Stimulated activated CD8-positive, alpha-beta memory T cell treated with anti-CD3 and anti-CD28 coated beads, Interleukin-15, amount 100 ng/mL, for 4 hours (primary cell): ENCODE measurements at places on chromosomes 12 and 14.

GRCh38 chr14:101125719-101126651 is 222.5 kb upstream of the RTL1 start:
- DNase-seq, result no peak

GRCh38 chr14:90968025-90968424 is 92.4 kb downstream of the RPS6KA5 start:
- DNase-seq, result no peak

DNA sequence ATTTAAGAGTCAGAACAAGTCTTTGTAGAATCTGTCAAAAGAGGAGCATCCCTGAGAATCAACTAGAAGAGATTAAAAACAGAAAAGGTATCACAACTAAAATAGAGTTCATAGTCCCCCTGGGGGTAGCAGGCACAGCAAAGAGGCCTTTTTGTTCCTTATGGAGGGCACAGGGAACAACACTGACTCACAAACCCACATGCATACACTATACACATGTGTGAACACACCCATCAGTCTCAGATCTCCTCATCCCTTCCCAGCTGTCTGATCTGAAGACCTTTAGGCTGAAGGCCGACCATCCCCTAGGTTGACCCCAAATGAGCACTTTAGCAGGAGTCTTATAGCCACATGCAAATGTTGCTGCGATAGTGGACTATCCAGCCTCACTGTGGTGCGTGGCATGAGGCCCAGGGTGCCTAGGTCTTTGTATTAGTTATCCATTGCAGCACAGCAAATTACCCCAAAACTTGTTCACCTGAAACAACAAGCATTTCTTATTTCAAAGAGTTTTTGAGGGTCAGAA is 236.7 kb upstream of the EGLN3 start:
- DNase-seq, result no peak

DNA sequence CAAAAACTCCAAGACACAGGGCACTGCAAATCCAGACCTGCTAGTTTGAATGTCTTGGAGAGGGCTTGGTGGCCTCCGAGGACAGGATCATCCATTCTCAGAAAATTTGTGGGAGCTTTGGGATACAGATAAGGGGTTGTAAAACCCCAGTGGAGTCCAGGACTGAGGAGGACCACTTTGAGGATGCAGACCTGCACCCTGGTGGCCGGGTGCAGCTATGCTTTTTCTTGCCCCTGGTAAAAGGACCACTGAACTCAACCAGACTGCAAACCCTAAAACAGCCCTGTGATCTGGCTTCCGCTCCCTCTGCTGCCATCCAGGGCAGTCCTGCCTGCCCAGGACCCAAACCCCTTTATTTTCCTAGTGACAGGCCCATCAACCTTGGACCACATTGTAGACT is 169.5 kb upstream of the DAAM1 start:
- DNase-seq, result no peak

DNA sequence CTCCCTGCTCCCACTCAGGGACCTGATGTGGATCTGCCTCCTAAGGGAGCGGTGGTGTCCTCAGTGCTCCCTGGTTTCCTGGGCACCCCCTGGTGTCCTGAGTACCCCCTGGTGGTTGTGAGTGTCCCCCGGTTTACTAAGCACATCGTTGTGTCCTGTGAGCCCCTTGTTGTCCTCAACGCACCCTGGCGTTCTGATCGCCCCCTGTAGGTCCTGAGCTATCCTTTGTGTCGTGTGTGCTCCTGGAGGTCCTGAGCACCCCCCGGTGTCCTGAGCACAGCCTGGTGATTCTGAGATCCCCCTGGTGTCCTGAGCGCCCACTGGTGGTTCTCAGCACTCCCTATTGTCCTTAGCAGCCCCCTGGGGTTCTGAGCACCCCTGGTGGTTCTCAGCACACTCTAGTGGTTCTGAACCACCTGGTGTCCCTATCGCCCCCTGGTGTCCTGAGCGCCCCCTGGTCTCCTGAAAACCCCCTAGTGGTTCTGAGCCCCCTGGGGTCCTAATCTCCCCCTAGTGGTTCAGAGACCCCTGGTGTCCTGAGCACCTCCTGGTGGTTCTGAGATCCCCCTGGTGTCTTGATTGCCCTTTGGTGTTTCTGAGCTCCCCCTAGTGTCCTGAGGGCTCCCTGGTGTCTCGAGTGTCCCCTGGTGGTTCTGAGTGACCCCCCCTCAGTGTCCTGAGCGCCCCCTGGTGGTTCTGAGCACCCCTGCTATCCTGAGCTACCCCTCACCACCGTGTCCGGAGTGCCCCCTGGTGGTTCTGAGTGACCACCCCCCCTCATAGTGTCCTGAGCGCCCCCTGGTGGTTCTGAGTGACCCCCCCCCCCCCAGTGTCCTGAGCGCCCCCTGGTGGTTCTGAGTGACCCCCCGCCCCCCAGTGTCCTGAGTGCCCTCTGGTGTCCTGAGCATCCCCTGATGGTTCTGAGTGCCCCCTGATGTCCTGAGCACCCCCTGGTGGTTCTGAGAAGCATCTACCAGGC is 615.1 kb downstream of the TMEM121 start:
- no peak for DNase-seq

- no peak for DNase-seq
Measured at GRCh38 chr12:102322254-102322653, 124.6 kb upstream of the PMCH start.

GRCh38 chr12:54650889-54651288 is 2.7 kb upstream of the DCD start:
- DNase-seq, result no peak

DNA sequence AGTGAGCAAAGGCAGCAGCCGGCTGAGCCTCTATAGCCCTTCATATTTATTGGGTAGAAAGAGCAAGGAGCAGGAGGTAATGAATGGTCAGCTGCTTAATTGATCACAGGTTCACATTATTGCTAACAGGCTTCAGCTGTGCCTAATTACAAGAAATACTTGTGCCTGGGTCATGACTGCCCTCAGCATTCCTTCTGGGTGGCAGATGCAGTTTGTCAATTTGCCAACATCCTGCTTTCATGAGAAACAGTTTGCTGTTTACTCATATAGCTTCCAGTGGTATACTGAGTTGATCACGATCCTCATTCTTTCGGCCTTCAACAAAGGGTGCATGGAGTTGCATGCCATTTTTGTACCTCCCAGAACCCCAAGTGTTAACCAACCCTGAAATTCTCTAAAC is 81.0 kb upstream of the PLEKHG7 start:
- no peak for DNase-seq

GRCh38 chr12:26434299-26435068 is 239.1 kb downstream of the SSPN start:
- DNase-seq, result no peak

DNA sequence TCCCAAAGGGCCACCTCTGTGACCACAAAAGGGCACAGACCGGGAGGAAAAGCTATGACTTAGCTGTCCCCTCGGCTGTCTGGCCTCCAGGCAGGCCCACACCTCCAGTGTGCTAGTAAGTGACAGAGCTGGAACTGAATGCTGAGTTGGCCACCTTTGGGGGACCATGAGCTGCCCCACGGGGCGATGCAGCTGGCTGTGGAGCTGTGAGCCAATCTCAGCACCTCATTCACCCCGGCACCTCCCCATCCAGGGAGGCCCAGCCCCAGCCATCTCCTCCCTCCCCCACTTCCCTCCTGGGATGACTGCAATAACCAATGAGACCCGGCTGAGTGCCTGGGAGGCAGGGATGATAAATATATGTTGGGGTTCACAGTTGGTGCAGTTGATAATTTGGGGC is 12.2 kb upstream of the TESC start:
- DNase-seq, result no peak

DNA sequence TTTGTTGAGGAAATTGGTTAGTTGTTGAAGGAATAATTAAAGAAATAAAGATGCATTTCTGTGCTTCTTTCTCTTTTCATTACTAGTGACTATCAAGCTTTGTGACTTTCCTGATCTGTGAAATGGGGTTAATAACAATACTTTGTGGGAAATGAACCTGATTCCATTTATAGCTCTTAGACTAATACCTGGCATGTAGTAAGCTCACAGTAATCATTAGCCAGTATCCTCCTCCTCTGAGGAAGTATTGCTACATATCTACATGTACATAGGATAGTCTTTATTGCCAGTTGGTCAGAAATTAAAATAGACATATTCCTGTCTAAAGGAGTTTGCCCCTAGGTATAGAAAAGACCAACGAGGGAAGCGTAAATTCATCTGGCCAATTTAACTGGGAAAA is 1.8 kb upstream of the CCDC198 start:
- DNase-seq, result no peak

GRCh38 chr12:91980389-91980821 is 165.2 kb downstream of the BTG1 start:
- no peak for DNase-seq

DNA sequence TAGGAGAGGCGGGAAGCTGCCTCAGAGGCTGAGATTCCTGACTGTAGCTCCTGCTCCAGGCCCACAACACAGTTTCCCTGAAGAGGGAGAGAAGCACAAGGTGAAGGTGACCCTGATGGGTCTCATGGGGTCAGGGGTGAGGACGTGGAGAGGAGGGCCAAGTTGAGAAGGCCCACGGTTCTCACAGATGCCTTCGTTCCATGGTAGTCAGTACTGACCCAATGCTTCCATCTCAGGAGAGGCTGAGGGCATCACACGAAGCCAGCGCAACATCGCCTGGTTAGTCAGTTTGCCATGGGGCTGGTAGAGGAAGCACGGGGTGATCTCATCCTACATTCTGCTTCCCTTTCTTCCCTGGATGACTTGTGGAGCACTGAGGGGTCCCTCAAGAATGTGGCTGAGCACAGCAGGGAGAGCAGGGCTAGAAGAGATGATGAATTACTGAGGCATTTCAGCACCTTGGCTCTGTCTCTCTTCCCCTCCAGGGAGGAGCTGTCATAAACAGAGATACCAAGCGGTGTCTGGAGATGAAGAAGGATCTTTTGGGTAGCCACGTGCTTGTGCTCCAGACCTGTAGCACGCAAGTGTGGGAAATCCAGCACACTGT is 51.9 kb downstream of the GALNT8 start:
- DNase-seq, result no peak

DNA sequence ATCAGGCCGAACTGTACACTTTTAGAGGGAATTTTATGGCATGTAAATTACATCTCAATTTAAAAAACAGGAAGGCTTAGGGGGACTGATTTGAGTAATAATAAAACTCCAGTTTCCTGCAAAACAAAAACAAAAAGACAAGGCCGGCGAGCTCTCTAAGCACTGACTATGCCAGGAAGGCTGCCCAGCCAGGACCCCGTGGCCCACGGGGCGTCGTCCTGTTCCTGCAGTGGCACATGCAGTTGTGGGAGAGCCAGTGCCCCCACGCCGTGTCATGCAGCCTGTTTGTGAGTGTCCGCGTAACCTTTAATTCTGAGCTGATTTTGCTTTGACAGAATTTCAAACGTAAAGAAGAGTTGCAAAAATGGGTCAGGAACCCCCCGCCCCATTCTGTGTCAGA is 10.5 kb downstream of the XRCC3 start:
- no peak for DNase-seq

GRCh38 chr14:95939335-95939734 is 62.7 kb downstream of the TUNAR start:
- DNase-seq, result no peak

DNA sequence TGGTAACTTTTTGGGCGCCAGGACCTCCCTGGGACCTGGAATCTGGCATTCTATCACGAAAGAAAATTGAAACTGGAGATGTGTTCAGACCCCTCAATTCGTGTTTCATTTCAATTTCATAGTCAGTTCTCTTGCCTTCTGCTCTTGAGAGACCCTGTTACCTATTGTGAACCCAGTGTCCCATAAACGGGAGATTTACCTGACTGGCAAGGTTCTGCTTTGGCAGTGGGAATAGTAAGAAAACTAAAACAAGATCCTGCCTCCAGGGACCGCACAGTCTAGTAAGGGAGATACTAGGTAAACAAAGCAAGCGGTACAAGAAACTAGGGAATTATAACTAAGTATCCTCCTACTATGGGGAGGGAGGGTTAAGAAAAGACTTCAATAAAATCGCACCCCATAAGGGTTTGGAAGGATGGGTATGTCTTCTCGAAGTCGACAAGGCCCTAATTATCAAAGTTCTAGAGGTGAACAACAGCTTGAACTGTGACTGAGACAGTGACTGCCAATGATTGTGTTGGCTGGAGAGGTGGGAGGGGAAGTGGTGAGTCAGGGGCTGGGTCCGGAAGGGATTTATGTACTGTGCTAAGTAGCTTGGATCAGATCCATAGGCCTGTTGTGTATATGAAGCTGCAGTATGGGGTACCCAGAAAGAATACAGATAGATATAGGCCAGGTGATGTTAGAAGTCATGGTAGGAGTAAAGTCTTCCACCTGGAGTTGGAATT is 754 bp downstream of the ACSS3 start:
- DNase-seq, result no peak
